ENCODE measurements at places on chromosomes 12 and 14.

- DNase-seq: no peak
Observed at GRCh38 chr14:105064721-105065143, 498 bp downstream of the GPR132 start.

GRCh38 chr12:10094646-10095395 lies 4.0 kb downstream of the CLEC1A start:
- DNase-seq: no peak

DNA sequence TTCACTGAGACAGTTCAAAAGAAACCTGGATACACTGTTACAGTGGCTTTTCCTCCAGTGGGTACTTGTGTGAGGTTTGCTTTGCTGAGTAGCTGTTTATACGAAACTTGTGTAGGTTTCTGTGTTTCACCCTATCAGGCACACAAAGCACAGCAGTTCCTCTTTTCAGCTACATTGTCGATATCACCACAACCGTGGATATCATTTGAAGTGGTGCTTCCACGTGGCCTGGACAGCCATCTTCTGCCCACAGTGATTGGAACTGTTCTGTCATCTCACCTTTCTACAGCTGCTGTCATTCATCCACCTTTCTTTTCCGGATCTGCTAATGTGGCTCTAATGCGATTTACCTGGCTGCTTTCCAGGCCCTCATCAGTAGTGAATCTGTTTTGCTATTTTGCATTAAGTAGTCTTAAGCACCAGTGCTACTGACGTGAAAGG lies 368.8 kb downstream of the SYT1 start:
- no peak for DNase-seq

DNA sequence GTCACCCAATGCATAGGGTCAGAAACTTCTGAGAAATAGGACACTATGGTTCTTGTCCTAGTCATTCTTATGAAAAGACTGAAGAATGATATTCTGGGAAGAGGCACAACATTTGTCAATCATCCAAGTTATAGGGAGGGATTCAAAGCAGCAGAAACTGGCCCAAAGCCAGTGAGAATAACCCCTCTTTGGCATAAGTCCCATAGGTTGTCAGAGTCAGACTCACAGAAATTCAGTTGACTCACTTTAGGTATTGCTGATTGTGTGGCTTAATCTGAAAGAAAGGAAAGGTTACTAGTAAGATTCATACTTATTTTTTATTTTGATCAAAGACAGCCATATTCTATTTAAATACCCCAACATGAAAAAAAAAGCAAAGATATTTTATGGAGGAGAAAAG lies 151.0 kb downstream of the SRGAP1 start:
- no peak for DNase-seq
